ENCODE measurements at places on chromosomes 1 and 21.

DNA sequence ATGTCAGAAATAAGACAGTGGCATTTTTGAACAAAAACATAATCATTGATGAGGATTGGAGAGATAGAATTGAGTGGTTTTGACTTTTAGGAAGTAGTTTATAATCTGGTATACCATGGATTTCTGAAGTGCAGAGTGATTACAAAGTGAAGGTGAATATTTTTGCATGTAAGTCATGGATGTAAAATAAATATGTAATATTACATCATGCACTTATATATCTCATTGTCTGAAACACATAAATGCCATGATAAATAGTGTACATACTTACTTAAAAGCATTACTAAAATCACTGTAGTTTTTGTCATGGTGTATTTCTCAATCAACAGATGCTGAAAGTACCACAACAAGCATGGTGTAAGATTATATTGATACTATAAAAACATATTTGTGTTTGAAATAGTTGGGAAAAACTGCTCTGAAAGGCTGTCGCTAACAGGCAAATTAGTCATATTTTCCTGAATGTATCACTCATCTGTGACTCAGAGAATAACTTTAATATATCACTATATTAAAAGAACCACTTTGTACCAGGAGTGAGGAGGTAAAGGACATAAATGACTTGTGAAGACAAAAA is 24.8 kb upstream of the RGS18 start:
- no peak for DNase-seq

DNA sequence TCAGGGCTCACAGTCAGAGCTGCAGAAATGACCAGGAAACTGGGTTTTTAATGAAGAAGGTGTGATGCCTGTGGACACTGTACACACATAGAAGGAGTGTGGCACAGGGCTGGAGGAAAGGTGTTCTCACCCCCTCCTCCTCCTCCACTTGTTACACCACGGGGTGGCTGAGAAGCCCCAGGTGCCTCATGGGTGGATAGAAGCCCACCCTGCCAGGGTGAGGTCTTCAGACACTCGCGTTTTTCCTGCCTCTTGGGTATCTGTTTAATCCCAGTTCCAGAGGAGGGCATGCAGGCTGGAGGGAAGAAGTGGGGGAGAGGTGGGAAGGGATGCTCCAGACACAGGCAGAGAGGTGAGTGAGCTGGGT is 9.7 kb upstream of the LAD1 start:
- no peak for DNase-seq

GRCh38 chr1:184860985-184861754 is 106.5 kb upstream of the EDEM3 start:
- DNase-seq, result no peak

DNA sequence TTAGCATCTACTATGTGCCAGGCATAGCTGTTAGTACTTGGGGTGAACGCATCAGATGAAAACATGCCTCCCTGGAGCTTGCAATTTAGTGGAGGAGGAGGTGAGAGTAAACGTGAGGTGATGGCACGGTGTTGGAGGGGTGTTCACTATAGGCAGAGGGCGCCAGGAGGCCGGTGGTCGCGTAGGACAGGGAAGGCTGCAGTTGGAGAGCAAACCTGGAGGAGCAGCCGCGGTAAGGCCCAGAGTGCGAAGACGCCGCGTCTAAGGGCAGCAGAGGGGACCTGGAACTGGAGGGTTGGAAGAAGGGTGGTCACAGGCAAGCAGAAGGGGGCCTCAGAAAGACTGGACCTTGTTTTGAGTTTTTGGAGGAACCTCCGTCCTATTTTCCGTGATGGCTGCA is 30.2 kb upstream of the TRIM17 start:
- DNase-seq, result no peak

- no peak for DNase-seq
Observed at GRCh38 chr1:151510614-151510956, 602 bp upstream of the CGN start.

Measured in stimulated activated CD8-positive, alpha-beta memory T cell treated with anti-CD3 and anti-CD28 coated beads, Interleukin-15, amount 100 ng/mL, for 48 hours (primary cell).